ENCODE measurements at places on chromosomes 11 and 22.

DNA sequence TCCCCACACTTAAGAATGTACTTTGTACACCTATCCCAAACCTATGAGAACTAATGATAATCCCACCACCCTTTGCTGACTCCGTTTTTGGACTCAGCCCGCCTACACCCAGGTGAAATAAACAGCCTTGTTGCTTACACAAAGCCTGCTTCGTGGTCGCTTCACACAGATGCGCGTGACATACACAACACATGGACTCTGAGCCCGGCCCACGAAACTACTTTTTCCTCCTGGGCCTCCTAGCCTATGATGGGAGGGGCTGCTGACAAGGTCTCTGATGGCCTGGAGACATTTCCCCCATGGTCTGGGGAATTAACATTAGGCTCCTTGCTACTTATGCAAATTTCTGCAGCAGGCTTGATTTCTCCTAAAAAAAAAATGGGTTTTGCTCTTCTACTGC lies 1176.4 kb upstream of the RAG2 start:
- no peak for DNase-seq

DNA sequence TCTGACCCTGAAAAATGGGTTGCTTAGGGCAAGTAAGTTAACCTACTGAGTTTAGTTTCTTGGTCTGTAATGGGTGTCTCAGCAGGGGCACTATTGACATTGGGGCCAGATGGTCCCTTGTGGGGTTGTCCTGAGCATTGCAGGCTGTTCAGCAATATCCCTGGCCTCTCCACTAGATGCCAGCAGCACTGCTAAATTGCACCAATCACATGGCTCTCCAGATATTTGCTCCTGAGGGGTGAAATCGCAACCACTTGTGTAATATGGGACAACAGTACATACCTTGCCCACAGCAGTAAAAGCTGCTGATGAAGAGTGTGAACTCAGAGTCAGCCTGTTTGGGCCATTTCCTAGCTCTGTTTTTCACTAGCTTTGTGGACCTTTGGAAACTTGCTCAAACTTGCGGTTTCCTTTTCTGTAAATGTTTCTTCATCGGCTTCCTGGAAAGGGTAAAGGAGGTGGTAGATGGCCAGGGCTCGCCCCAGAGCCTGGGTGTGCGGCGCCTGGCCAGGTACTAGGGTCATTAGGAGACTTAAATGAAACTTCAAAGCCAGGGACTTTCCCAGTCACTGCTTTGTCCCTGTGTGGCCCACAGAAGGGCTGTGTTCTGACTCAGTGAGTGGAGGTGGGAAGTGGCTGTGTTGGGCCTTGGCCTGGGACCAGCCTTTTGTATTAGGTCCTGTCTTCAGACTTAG lies 13.0 kb downstream of the NCF4 start:
- DNase-seq, result peak; percentile 33

DNA sequence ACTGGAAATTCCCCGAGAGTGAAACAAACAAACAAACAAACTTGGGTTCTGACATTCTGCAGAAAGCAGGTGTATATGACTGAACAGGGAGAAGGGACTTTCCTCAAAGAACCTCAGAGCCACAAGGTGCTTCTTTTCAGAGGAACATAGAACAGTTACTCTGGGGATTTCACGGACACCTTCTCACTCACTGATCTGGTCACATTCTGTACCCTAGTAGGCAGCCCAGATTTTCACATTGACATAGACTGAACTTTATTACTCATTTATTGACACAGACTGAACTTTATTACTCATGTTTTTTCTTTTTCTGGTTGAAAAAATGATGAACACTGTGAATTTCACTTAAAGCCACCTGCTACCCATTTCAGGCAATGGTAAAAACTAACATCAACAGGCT lies 263.0 kb downstream of the OPCML start:
- no peak for DNase-seq

GRCh38 chr11:47607380-47607779 lies 13.2 kb upstream of the C1QTNF4 start:
- DNase-seq, result no peak

- DNase-seq, result peak; percentile 50
Observed at GRCh38 chr11:111565114-111565720, 24.7 kb downstream of the LAYN start.

DNA sequence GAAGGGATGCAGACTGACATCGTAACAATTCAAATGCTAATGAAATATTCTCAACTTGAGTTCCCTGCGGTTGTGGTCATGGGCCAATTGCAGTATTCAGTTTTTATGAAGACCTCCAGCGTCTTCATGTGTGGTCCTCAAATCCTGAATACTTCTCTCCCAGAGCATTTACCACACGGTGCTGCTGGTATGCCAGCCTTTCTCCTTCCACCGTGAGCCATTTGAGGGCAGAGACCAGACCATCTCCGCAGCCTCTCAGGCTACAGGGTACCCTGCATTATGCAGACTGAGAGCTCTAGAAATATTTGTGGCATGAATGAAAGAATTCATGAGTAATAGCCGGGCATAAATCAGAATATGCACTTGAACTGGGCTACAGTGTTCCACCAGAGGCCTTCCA lies 289.7 kb downstream of the ST3GAL4 start:
- DNase-seq, result no peak

- no peak for DNase-seq
Observed at GRCh38 chr22:27159716-27160295, 502.4 kb downstream of the MIAT start.

DNA sequence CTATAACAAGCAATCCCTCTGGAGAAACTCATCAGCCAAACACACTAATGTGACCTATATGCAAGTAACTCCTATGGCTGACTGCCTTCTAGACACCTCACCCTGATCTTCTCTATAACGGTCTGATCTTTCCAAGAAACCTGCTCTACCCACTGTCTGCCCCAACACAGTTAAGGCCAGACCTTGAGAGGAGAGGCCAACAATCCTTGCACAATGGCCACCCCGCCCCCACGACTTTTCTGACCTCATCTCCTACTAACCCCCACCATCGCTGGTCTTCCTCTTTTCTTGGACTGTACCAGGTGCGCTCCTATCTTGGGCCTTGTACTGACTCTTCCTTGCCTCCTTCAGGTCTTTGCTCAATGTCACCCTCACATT lies 12.5 kb downstream of the HIRA start:
- no peak for DNase-seq

GRCh38 chr11:19241260-19242178 lies 774 bp upstream of the E2F8 start:
- peak; percentile 68 for DNase-seq

- DNase-seq, result peak; percentile 44
Observed at GRCh38 chr11:75325713-75326438, 25.6 kb downstream of the ARRB1 start.

GRCh38 chr11:119190531-119190930 lies 5.3 kb downstream of the NHERF4 start:
- no peak for DNase-seq

- no peak for DNase-seq
Observed at GRCh38 chr11:93143186-93143585, 54.6 kb downstream of the SLC36A4 start.

DNA sequence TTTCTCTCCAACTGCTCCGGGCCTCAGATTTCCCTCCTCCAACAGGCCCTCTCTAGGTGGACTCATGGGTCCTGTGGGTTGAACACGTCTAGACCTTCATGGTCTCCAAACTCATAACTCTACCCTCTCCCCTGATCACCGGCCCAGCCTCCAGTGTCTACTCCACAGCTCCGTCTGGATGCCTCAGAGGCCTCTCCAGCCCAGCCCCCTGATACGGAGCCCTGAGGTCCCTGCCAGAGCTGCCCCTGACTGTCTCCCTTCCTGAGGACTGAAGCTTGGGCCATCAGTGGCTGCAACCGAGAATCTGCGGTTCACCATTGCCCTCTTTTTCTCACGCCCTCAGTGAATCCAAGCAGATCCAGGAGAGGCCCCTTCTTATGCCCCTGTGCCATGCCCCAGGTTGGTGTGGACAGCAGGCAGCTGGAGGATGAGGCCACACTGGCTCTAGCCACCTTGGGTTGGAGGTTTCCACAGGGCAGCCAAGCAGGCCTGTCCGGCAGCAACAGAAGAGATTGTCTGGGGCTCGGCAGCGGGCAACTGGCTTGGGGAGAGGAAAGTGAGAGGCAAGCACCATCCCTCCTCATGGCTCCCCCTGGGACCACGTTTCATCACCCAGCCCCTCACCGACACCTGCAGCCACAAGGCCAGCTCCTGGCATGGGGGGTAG lies 104.6 kb upstream of the FGF3 start:
- no peak for DNase-seq

Measured in stimulated activated CD4-positive, alpha-beta T cell treated with anti-CD3 and anti-CD28 coated beads, TNF-alpha, amount 100 ng/mL, for 24 hours (primary cell).